ENCODE measurements at places on chromosomes 7 and 10.
A peak's percentile ranks its signal among the peaks of the same experiment; 100 is the strongest.

DNA sequence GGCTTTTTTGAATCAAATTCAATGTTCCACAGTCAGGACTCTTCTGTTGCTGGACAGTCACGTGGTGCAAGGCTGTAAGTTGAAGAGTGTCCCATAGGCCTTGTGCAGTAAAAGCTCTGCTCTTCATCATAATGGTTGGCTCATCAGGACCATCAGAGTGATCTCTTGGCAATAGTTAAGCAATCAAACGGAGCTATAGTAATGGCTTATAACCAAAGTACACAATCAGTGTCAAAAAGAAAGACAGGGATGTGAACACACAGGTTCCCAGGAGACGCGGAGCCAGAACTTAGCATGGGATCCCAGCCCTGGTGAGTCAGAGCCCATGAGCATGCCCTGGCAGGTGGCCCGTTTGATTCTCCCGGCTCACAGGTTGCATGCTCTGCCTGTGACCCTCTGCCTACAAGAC lies 10.8 kb upstream of the GPNMB start:
- no peak for DNase-seq

- no peak for DNase-seq
These were observed 361.0 kb upstream of the NFE2L3 start for GRCh38 chr7:25790963-25791362.

DNA sequence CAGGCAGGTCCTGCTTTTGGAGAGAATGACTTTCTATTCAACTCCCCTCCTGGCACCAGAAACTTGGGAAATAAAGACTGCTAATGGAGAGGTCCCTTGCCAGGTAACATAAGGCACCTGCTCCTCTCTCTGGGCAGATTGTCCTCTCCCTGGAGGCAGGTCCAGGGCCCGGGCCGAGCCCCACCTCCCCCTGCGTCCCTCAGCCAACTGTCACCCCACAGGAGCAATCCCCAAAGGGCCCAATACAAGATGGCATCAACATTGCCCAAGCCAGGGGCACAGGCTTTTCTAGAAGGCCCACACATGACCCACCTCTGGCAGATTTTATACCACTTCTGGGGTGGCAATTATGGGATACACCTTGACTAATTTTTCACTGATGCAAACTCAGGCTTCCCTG lies 145.2 kb downstream of the HERPUD2 start:
- no peak for DNase-seq

DNA sequence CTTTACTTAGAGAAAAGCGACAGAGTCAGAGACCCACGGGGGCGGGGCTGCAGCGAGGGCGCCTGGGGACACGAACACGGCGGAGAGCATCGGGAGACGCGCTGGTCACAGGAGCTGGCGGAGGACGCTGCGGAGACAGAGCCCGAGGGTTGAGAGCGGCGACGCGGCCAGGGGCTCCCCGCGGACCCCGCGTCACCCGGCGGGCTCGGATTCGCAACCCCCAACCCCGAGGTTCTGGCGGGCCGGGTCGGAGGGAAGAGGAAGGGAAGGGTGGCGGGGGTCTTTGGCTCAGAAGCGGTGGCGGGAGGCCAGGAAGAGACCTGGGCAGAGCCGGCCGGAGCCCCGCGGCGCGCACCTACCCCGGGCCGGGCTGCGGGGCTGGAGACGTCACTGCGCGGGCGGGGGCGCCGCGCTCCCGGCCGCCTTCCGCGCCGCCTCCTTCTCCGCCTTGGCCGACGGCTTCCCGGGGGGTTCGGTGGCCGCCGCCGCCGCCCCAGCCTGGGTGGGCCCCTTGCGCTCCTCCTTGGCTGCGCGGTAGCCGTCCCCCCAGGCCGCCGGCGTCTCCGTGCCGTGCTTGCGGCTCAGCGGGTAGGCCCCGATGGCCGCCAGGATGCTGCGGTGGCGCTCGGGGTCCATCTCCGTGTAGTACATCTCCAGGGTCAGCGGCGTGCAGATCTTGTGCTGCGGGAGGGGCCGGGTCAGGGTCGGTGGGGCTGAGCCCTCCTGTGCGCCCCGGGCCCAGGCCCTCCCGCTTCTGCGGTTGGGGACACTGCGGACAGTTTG lies 11.1 kb downstream of the CALY start:
- no peak for DNase-seq

DNA sequence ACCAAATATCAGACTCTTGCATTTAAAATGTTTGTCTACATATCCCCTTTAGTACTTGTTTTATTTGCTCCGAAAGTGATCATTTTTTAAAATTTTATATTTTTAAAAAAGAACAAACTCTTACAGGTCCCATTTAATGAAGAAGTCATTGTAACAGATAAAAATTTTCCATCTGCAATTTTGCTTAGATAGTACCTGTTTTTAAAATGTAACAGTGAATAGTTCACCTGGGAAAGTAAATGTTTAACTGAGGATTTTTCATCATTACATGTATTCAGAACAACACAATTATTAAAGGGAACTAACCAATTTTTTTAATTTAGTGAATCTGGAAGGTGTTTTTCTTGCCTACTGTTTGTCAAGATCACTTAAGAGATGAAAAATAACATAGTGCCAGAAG lies 1099.5 kb upstream of the PHF14 start:
- no peak for DNase-seq

DNA sequence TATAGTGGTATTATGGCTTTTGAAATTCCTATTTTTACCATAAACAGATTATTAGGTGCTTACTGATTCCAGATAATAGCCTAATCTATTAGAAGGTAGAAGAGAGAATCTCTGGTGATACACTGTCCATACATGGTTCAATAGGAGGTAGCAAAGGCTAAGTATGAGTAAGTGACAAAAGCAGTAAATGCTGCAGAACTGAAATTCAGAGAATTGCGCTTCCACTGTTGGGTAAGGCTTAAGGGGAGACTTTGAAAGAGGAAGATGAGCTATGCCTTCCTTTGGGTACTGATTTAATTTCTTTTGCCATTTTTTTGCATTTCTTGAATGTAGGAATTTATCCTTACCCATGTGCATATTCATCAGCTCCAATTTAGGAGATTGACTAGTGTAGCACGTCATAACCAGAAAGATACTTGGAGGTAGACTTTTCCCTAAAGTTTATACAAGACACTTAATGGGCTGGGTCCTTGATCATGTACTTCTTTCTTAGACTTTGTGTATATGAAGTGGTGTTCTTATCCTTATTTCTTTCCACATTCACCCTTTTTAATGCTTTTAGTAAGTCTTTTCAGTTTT lies 15.3 kb downstream of the MKLN1 start:
- DNase-seq, result no peak

DNA sequence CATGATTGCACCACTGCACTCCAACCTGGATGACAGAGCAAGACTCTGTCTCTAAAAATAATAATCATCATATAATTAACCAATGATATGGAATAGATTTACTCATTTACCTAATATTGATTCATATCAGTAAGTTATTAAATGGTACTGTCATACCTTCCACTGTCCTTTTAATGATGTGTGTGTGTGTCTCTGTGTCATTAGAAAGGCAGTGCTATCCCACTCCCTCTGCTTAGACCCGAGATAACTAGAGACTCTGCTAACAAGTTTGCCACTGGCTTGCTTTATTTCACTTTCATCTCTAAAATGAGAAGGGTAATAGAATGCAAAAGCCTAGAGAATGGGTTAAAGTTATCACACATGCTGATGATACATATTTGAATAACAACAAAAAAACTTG lies 21.1 kb downstream of the MCM10 start:
- no peak for DNase-seq

GRCh38 chr10:101444058-101444898 lies 90.3 kb downstream of the BTRC start:
- DNase-seq, result no peak

DNA sequence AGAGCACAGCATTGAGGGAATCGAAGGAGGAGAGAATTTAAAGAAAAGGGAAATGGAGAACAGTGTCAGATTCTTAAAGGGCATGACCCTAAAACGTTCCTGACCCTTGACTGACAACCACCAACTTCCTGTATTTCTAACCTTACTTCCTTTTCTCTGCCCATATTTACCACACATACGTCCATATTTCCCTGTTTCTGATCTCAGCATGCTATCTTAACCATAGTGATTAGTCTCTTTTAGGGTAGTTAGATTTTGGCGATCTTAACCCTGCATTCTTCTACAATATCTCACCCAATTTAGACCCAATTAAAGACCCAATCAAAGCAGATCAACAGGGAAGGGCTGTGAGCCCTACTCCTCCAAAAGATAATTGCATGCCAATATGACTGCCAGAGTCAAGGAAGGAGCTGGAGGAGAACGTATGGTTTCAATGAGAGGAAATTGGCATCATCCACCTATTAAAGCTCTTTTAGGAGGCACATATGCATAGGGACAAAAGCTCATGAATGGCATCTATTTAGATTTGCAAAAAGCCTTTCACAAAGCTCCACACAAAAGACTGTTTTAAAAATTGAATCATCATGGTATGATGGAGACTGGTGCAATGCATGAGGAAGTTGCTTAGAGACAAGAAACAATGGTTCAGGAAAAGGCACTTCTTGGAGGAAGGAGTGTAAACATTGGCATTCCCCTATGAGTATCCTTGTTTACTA lies 49.0 kb upstream of the ARHGAP12 start:
- peak; percentile 56 for DNase-seq

DNA sequence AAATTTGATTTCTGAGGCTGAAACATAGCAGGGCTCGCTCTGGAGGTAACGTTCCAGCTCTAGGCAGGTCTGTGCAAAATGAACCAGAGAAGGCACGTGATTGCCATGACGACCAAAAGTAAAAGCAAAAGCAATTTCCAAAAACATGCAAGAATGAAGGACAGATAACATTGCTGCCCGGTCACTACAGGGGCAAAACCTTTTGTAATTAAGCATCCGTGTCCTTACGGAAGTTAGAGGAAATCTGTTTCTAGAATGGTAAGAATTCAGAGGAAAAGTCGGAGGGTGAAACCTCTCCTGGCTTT lies 2.9 kb downstream of the KLF6 start:
- no peak for DNase-seq

- DNase-seq, result peak; percentile 66
These were observed 1.8 kb downstream of the BRI3 start for GRCh38 chr7:98283127-98283886.

GRCh38 chr10:7957591-7957990 lies 96.9 kb upstream of the GATA3 start:
- no peak for DNase-seq

GRCh38 chr7:104627516-104627915 lies 299.1 kb downstream of the LHFPL3 start:
- DNase-seq, result peak; percentile 20

DNA sequence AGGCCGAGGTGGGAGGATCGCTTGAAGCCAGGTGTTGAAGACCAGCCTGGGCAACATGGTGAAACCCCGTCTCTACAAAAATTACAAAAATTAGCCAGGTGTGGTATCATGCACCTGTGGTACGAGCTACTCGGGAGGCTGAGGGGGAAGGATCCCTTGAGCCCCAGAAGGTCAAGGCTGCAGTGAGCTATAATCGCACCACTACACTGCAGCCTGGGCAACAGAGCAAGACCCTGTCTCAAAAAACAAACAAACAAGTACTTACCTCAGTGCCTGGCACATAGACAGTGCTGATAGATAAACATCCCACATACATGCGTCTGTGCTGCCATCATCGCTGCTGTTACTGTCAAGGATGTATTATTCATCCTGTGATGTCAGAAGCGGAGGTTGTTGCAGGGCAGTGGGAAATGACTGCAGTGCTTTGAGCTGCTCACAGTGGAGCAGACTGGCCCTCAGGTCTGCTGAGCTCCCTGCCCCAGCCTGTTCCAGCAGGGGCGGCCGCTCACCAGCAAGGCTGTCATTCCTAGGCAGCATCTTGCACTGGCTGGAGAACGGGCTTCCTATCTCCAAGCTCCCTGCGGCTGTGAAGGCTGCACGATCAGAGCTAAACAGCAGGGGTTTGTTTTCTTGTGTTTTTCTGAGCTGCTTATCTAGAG lies 18.6 kb downstream of the FOXK1 start:
- DNase-seq, result peak; percentile 75

DNA sequence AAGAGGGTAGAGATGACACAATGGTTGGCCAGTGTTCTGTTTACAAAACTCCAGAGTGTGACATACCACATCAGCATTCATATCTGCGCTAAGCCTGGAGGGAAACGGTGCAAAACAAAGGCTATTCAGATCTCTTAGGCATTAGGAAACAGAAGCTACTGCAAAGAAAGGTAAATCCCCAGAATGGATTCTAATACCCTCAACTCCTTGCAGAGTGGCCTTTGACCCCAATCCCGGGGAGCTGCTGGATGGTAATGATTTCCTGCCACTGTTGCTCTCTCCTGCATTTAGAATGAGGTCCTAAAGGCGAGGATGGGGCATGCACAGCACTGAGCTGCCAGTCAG lies 65.2 kb downstream of the AOAH start:
- DNase-seq, result peak; percentile 20

GRCh38 chr10:83352588-83352987 lies 786.7 kb upstream of the GHITM start:
- no peak for DNase-seq

GRCh38 chr10:63209705-63210104 lies 76.6 kb downstream of the NRBF2 start:
- DNase-seq, result no peak

DNA sequence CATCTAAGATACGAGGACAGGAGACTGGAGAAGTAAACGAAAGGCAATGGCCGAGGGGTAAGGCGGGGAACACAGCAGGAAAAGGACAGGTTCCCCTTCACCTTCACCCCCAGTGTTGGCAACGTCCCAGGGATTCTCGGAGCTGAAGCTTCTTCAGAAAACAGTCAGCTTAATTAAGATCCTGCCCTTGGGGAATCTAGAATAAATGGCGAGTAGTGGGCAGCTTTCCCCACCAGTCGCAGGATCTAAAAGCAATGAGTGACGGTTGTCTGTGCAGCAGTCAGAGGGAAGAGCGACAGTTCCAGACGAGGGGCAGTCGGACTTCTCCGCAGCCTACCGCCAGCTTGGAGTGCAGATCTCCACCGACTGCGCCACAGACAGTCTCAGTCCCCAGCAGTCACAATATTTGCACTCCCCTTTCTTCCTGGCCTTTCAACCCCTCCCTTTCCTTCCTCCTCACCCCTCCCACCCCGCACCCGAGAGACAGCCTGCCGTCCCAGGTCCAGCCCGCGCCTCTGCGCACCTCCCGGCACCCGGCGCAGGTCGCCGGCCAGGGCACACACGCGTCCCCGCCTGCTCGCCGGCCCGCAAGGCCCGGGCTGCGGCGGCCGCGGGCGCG lies 10.9 kb upstream of the SP8 start:
- no peak for DNase-seq

DNA sequence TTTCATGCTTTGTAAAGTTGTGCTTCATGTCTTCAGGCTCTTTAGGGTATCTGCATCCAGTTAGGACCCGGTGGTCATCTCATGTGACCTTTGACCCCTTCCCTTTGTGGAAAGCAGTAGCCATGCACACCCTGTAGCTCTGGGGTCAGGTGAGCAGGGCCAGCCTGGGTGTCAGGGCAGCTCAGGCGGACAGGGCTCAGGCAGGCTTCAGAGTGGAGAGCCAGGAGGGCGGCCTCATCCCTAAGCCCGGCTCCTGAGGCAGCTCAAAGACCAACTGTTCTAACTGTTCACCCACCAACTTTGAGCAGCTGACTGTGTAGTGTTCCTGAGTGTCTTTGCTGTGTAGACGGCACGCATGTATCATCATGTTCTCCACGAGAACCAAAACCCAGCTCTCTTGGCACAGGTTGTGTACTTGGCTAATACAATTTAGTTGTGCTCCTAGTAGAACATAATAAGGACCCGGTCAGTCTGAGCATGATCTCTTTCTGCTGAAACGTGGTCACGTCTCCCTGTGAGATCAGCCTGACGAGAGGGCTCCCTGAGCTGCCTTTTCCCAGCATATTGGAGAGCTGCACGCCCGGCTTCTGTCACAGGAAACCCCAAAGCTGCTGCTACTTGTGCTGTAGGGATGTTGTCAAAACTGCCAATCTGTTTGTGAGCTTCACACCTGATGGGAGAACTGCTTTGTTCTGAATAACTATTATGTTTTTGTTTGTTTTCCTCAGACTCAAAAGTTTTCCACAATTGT lies 30.0 kb downstream of the EEPD1 start:
- no peak for DNase-seq

- DNase-seq, result no peak
These were observed 160.2 kb downstream of the BICC1 start for GRCh38 chr10:58672845-58673244.

Data from Ammon's horn (tissue), 1 donor.